ENCODE measurements at places on chromosomes 2 and 18.

DNA sequence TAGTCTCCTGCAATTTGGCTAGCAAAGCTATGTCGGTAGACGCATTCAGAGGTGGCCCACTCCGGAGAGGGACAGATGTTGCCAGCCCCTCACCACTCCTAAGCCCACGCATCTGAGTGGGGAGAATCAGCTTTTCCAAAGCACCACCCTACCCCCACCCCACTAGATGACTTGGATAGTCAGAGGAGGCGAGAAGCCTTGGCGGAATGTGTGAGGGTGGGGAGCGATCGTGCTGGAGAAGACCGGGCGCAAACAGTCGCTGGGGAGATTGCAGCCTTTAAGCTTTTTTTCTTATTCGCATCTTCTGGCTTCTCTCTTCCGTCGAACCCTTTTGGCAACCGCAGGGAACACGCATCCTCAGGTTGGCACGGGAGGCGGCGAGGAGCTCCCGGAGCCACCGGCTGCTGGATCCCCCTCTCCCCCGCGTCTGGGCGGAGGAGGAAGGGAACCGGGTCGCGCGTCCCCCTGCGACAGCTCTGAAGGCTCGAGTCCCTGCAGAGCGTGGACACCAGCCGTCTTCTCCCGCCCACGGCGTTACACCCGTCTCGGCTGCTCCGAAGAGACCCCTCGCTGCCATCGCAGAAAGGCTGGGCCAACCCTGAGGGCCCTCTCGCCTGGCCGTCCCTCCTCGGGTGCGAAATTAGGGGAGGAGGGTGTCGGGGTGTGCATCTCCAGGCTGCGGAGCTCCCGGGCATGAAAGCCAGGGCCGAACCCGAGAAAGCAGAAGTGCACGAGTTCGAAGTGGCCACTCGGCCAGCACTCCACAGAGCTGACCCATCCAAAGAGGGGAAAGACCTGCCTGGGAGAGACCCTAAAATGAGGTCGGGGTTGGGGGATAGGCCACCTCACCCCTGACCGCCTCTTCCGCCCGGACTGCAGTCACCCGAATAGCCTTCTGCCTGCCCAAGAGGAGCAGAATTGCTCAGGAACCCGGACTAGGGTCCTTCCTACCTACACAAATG lies 12.2 kb downstream of the EVX2 start:
- ATAC-seq, result no peak

- ATAC-seq, result no peak
Observed at GRCh38 chr2:215052404-215052803, 86.0 kb downstream of the ABCA12 start.

- no peak for ATAC-seq
Observed at GRCh38 chr2:218557941-218558340, 10.2 kb downstream of the USP37 start.

- ATAC-seq, result no peak
Observed at GRCh38 chr2:45616658-45617411, 5.8 kb upstream of the SRBD1 start.

DNA sequence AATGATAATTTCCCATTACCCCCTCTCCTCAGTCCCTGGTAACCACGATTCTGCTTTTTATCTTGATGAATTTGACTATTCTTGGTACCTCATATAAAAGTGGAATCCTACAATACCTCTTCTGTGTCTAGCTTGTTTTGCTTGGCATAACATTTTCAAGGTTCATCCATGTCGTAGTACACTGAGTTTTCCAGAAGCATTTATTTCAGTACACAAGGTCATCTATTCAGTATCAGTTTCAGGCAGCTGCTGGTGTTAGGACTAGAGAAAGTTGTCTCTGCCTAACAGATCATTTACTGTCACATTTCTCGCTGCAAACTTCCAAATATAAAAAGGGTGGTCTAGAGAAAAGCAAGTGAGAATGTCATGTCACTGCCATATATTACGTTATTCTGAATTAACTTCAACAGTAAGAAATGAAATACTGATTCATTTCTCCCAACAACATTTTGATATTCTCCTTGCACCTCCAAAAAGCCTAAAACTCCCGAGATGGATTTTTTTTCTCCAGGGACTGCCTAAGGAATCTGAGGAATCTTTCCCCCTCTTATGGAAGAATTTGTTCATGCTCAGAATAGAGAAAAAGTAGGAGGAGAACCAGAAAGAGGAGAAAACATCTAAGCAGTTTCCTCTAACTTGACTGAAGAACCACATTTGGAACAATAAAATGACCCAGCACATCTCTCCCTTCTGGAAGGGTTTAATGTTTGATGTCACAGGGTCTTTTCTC lies 36.0 kb downstream of the CDK15 start:
- ATAC-seq, result no peak

DNA sequence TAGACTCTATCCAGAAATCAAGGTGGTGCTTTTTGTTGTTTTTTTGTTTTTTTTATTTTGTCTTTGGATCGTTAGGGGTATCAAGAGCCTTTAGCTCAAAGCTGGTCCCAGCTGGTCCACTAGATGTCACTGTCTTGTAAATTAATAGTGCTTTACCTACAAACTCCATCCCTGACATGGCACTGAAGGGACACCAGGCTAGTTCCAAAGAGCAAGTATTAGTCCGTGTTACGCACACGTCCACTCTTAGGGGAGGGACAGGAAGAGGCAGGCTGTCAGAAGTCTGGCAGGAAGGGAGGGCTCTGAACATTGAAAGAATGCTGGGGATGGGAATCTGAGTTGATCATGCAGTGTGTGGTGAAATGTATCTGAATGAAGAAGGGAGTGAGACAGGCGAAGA lies 85.9 kb upstream of the CCBE1 start:
- ATAC-seq, result no peak

DNA sequence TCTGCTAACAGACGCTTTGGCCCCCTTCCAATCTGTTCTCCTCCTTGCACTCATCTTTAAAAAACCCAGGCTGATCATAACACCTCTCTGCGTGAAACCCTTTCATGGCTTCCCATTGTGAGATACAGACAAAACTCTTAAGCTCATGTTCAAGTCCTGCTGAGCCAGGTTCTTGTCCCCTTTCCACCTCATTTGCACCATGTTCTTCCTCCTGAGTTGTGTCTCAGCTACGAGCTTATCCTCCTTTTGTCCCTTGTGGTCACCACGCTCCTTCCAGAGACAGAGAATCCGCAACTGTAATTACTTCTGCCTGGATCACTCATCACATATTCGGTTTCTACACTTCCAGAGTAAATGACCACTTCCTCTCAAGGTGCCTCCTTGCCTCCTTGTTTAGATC lies 238.8 kb downstream of the ACTR3 start:
- no peak for ATAC-seq

DNA sequence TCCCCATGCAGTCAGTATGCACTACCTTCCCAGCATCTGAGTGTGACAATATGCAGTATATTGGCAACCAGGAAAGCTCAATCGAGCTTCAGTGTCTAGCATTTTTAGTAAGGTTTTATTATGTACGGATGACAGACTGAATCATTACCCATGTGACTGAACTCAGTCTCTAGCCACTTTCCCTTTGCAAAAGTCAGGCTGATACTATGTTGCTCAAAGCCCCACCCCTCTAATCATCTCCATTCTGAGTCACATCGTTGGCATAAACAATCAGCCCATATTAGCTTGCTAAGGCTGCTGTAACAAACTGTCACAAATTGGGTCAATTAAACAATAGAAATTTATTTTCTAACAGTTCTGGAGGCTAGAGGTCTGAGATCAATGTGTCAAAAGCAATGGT lies 25.8 kb upstream of the SRD5A2 start:
- no peak for ATAC-seq

DNA sequence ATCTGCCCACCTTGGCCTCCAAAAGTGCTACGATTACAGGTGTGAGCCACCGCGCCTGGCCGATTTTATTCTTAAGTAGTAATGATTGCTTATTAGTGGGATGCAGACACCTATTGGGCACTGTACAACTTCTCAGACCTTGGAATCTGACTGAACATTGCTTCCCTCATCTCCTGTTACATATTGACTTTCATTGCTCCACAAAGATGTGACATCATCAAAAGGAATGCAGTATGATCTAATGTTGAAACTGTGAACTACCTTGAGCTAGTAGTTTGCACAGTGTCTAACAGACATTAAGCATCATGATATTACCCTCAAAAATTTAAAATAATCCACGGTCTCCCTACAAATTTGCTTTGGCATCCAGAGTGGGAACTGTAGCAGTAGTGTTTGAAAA lies 109.8 kb upstream of the SIX2 start:
- no peak for ATAC-seq

DNA sequence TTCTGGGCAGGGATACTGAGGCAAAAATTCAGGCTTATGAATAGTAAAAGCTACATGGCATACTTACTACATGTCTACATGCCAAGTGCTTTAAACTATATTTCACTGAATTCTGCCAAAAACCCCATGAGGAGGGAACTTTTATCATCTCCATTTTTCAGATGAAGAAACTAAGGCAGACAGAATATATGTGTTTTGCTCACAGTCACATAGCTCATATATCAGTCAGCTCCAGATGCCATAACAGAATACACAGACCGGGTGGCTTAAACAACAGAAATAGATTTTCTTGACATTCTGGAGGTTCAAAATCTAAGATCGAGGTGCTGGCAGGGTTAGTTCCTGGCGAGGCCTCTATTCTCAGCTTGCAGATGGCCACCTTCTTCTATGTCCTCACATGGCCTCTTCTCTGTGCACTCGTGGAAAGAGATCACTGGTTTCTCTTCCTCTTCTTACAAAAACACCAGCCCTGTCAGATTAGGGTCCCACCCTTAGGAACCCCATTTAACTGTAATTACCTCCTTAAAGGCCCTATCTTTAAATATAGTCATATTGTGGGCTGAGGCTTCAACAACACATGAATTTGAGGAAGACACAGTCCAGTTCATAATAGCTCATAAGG lies 27.1 kb upstream of the CREB1 start:
- ATAC-seq, result no peak

GRCh38 chr2:205212357-205212756 lies 469.9 kb upstream of the NRP2 start:
- no peak for ATAC-seq

DNA sequence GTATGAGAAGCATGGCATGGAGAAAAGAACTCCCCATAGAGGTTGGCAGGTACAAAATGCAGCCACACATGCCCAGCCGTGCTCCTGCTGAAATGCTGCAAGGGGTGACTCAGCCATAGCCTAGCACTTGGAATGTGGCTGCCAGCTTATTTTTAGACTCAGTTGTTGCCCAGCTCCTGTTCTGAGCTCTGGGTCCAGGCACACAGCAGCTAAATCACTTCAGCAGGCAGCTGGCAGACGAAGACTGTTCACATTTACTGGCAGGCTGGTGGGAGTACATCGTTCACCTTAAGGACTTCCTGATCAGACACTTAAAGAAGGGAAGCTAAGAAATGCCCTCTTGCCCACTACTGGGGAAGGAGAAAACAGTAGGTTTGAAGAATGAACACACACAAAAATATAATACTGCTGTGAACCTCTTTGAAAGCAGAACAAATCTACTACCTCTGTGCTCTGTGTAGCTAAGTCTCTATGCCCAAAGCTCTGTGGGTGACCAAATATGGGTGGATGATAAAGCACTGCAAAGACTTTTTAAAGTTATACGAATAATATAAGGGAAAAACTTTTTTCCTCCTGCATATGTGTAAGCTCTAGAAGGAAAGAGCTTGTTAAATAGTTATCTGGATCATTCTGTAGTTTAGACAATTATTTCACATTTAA lies 146.1 kb downstream of the LNPK start:
- no peak for ATAC-seq

- ATAC-seq, result no peak
Observed at GRCh38 chr2:16870491-16871076, 204.9 kb upstream of the CYRIA start.

DNA sequence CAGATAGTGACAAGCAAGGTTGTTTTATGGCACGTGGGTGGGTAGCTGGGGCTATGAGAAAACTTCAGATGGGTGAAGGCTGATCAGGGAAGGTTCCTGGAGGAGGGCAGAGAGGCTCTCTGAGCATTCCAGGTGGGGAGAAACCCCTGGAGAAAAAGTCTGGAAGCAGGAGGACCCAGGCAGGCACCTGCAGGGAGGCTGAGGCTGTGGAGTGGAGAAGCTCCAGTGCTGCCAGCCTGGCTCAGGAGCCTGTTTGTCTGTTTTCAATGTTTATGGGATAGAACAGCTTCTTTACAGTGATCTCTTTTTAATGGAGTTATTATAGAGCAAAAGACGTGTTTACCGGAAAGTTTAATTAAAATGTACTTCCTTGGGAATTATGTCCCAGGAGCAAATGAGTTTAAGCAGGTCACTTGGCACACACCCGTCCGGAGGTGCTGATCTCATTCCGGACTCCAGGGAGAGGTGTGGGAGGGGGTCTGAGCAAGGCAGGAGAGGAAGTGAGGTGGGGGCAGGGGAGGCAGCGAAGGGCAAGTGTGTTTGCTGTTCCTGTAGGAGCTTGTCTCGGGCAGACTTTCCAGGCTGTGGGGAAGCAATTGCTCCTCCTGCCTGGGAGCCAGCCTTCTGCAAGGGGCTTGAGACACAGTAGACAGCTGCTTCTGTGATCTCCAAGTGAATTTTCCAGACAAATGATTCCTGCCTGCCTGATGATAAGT lies 239.5 kb downstream of the MYCN start:
- ATAC-seq, result no peak

DNA sequence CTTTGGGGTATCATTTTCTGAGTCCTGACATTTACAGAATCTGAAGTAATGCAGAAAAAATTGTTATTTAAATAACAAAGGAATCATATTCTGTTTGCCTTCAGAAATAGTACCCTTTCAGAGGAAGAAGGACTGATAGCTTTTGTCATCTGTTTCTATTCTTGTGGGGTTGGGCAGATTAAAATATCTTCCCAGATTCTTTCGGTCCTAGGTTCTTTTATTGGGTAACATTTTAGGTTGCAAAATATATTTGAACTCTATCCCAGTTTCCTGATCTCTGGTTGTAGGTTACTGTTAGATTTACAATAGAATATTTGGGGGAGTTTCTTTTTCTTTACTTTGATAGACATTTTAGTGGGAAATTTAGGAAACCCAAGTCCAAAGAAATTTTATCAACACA lies 550.5 kb downstream of the SPAG16 start:
- no peak for ATAC-seq

GRCh38 chr2:109194620-109194937 lies 65.6 kb downstream of the SH3RF3 start:
- ATAC-seq, result no peak

GRCh38 chr2:145203891-145204290 lies 684.0 kb upstream of the ZEB2 start:
- no peak for ATAC-seq

- no peak for ATAC-seq
Observed at GRCh38 chr2:66577321-66578053, 142.6 kb downstream of the MEIS1 start.

DNA sequence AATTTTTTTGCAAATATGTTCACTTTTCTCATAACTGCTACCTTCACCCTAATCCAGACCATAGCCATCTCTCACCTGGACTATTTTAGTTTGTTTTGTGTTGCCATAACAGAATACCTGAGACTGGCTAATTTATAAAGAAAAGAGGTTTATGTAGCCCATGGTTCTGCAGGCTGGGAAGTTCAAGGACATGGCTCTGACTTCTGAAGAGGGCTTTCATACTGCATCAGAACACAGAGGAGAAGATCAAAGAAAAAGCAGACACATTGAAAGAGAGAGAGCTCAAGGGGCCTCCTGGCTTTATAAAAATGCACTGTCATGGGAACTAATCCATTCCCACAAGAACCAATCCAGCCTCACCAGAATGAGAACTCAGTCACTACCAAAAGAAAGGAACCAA lies 25.0 kb upstream of the DDX18 start:
- ATAC-seq, result no peak
